ENCODE measurements at places on chromosomes 12 and 14. TPM values are rescaled to one million over a fixed set of nuclear protein-coding genes. Genes with fewer than 3 reads are reported as not detected.

CAPZA3 gene
- not detected for total RNA-seq

- no peak for DNase-seq
- H3K4me1 ChIP-seq, result peaks cover 15% of the 10 kb centered on the region
- no peak overlapping the region for H3K27ac ChIP-seq
- H3K36me3 ChIP-seq, result no peaks in the 10 kb centered on the region
- H3K4me3 ChIP-seq, result no peak overlapping the region
These were observed 97.8 kb downstream of the LLPH start for GRCh38 chr12:66032739-66033138.

DNA sequence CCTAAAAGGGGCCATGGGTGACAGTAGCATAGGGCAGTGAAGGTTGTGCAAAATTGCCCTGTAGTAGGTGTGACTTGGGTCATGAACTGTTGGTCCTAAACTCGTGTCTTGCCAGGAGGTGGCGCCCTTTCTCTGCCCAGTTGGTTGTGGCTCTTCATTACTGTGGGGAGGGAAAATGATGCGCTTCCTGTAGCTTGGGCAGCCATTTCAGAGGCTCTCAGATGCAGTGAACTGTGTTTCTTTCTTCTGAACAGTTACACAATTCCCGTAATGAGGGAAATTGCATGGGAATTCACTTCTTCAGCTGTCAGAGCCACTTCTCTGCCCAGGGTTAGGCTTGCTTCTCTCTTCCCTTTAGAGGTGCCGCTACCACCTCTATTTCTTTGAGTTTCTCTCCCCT is 148.1 kb upstream of the NRXN3 start:
- peak; percentile 32 for DNase-seq
- no peaks in the 10 kb centered on the region for H3K27me3 ChIP-seq
- H3K4me1 ChIP-seq, result no peaks in the 10 kb centered on the region
- no peak overlapping the region for H3K27ac ChIP-seq
- H3K36me3 ChIP-seq, result no peaks in the 10 kb centered on the region

GUCY2C gene
- 0.09 TPM for total RNA-seq

DNA sequence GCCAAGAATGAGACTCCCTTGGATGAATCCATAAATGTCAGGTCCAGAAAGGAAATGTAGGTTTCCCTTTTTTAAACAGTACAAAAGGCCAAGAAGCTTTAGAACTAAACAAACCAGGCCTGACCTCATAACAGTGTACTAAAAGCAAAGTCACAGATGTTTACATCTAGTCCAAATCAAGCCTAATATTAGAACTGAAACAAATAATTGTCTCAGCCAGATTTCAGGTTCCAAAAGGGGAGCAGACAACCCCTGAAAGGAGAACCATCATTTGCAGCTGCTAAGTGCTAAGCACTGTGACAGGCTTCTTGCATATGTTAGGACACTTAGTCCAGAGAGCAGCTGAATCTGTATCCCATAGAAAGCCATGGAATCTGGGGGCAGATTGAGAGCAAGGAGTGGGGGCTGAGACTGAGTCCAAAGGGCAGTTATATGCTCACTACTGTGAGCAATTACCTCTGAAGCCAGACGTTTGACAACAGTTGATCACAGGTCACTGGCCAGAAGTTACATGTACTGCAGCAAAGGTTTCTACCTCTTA is 90.1 kb downstream of the STXBP6 start:
- no peak overlapping the region for H3K27ac ChIP-seq
- H3K27me3 ChIP-seq, result no peaks in the 10 kb centered on the region
- H3K4me1 ChIP-seq, result no peaks in the 10 kb centered on the region
- H3K36me3 ChIP-seq, result no peaks in the 10 kb centered on the region

TAS2R13 gene
- 0.43 TPM for total RNA-seq

DNA sequence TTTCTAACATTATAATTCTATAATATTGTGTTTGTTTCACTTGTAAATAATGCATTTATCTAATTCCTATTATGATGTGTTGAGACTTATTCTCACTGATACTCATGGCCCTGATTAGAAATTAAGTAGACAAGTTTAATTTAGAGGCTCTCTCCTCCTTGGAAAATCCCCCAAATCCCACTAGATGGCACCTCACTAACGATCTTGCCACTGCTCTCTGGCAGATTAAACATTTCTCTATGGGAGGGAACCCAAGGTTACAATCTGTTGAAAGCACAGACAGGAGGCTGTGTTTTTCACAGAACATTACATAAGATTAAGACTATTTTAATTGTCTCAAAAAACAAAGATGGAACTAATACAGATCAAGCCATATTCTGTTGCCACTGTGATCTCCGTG is 318.7 kb downstream of the LRFN5 start:
- DNase-seq, result no peak
- H3K27me3 ChIP-seq, result no peaks in the 10 kb centered on the region
- no peaks in the 10 kb centered on the region for H3K36me3 ChIP-seq
- no peak overlapping the region for H3K4me3 ChIP-seq
- H3K27ac ChIP-seq, result no peak overlapping the region

DNA sequence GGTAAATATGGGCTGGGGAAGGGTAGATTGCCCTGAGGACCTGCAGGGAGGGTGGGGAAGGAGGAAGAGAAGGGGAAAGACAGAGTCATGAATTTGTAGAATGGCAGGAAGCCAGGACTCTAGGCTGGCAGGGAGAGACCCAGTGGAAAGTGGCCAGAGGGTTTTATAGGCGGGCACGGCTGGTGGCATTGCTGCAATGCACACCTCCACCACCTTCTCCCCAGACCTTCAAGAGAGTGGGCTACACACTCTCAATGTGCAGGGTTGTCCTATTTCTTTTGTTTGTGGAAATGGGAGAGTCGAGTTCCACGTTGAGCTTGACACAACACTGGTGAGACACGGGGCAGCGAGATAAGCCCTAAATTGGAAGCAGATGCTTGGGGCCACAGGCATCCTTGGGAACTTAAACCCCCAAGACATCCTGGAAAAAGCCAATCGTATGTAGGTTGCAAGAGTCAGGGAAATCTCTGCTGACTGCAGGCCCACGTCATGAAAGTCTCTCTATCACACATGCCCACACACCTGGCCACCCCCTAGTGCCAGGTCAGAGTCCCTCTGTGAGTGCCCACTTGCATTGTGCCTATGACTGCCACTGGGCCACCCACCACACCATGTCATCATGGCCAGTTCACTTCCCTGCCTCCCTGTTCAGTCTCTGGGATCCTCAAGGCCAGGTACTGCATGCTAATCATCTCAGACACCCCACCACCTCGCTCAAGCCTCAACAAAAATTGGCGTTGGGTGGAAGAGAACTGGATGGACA is 38.0 kb upstream of the BDKRB2 start:
- H3K36me3 ChIP-seq, result no peaks in the 10 kb centered on the region
- DNase-seq, result no peak
- H3K4me3 ChIP-seq, result no peak overlapping the region
- H3K27me3 ChIP-seq, result peaks cover 5% of the 10 kb centered on the region

FBXO33 gene
- 10.9 TPM for total RNA-seq

GRCh38 chr12:116360579-116361413 is 83.3 kb upstream of the MED13L start:
- no peak overlapping the region for H3K27ac ChIP-seq
- peaks cover 13% of the 10 kb centered on the region for H3K4me1 ChIP-seq
- H3K27me3 ChIP-seq, result no peaks in the 10 kb centered on the region

Data from astrocyte (in vitro differentiated cells and primary cell).